ENCODE measurements at places on chromosomes 2 and 18. TPM values are rescaled to one million over a fixed set of nuclear protein-coding genes. Genes with fewer than 3 reads are reported as not detected.
A peak's percentile ranks its signal among the peaks of the same experiment; 100 is the strongest.

GRCh38 chr18:55024564-55024963, 65.3 kb upstream of the CCDC68 start:
- no peak for DNase-seq

IL1R2 gene
- total RNA-seq = not detected

BOD1L2 gene
- total RNA-seq = not detected

SERPINB2 gene
- not detected for total RNA-seq

DNA sequence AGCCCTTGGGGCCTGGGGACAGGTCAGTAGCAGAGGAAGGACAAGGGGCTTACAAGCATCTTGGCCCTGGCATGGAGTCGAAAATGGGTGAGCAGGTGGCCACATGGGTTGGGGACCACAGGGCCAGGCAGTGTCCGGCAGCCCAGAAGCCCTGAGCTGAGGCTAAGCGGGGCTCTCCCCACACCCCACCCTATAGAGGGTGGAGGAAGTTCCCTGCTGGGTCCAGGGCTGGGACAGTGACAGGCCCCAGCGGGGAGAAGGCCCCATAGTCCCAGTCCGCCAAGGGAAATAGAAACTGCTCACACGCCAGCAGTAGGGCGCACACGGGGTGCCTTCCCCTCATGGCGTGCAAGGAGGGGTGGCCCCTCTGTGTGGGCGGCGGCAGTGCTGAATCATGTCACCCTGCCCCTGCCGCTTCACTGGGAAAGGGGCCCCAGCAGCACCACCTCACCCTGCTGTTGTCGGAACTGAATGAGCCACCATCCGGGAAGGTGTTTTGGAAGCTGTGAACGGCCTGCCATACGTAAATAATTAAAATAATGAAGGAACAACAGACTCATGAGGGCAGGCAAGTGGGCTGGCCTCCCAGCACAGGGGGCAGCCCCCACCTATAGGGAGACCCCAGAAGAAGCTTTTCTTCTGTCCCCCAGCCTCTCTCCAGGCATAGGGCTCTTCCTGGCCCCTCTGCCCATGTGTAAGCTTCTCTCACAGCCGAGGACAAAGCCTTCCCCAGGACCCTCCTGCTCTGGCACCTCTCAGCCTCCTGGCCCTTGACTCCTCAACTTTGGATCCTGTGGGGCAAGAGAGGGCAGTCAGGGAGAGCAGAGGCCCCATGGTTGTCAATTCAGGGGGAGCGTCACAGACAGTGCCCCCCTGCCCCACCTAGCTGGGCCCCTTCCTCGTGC, 12.7 kb upstream of the DUSP2 start:
- DNase-seq = peak; percentile 68

DNA sequence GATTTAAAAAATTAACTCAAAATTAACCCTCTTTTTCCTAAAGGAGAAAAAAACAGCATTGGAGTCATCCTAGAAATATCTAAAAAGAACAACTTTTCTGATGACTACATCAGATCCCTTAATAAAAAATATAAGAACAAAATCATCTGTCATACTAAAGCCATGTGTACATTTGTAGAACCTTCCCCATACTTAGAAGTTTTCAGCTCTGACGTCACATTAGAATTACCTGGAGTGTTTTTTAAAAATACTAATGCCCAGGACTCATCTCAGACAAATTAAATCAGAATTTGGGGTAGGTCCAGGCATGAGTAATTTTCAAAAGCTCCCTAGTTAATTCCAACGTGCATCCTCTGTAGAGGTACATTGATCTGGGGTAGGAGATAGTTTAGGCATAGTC, 598.0 kb downstream of the DSC3 start:
- DNase-seq = no peak

CFAP221 gene
- 0.45 TPM for total RNA-seq

CTLA4 gene
- not detected for total RNA-seq

Data from chondrocyte (in vitro differentiated cells).